CD4-positive, alpha-beta T cell treated with Interleukin-2 at 100 ng/mL for 4 hours (primary cell): ENCODE measurements at places on chromosomes 5 and 9.

- no peak for DNase-seq
These were observed 259.8 kb upstream of the ADAMTS16 start for GRCh38 chr5:4880304-4880741.

DNA sequence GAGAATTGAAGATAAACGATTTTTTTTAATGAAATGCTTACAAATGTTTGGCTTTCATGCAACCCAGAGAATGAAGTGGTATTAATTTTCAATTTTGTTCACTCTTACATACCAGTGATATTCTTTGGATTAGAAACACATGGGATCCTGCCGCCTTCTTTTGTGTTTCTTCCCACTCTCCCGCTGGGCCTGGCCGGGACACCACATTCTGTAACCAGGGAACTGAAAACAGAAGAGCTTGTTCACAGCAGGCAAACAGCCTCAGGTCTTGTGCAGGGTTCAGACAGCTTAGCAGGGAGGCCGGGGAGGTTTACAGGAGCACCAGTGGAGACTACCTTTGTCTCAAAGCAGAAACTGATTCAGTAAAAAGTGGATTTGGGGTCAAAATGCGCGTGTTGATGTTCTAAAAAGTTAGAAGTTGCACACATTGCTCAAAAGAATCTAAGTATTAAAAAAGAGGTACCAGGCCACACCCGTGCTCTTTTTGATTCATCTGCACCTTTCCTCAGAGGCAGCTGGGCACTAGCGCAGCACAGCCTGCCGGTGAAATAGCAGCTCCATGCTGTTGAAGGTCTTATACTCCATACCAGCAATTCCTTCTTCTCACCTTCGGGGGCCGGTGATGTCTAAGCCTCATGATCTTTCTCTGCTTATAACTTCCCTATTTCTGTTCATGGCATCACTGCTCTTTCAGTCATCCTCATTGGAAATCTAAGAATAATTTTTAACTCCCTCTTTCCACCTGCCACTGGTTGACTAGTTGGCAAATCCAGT, 67.1 kb downstream of the GRAMD2B start:
- DNase-seq = no peak

DNA sequence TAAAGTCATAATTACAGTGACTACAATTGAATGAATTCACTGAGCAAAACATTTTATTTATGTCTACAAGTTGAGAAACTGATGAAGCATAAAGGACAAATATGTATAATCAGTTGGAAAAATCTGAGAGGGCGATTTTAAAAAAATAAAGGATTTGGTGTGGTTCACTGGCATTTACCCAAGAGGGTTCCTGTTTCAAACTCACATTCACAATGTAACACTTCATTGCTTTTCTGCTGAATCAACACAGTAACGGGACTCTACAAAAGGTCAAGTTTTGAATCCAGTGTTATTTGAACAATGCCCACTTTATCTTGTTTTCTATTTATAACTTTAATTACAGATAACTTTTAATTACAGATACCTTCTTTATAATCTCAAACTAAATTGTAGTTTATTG, 138.6 kb downstream of the NUDT12 start:
- no peak for DNase-seq

- DNase-seq = no peak
These were observed 17.1 kb upstream of the ANXA6 start for GRCh38 chr5:151174612-151175101.

- DNase-seq = no peak
These were observed 126.1 kb upstream of the WWC1 start for GRCh38 chr5:168165221-168165914.

DNA sequence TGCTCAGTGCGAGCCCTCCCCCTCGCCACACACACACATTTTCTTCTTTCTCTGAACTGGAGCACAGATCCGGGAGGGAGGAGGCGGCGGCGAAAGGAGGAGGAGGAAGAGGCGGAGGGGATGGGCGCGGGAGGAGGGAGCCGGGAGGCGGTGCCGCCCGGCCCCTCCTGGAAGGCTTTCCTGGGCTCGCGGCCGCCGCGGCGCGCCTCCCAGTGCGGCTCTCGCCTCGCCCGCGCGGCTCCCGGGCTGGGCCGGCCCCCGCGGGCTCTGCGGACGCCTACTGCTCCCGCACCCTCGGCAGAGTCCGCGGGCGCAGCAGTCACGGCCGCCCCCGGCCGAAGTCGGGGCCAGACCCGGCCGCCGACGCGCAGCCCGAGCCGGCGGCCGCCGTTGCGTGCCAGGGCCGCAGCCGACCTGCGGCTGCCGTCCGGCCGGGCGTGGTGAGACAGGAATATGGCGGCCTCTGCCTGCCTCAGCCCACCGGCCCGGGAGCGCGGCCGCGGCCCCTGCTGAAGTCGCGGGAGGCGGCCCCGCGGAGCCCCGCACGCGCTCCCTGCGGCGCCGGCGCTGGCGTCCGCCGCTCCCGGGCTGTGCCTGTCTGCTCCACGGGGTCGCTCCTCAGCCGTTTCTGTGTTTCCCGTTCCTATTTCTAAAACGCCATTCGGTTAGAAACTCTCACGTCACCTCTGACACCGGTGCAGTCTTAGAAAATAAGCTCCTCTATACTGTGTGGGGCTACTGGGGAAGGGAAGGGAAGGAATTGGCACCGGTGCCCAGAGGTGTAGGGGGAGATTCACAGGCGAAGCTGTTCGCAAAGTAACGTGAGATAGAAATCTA, 500 bp upstream of the GNAQ start:
- peak; percentile 80 for DNase-seq

DNA sequence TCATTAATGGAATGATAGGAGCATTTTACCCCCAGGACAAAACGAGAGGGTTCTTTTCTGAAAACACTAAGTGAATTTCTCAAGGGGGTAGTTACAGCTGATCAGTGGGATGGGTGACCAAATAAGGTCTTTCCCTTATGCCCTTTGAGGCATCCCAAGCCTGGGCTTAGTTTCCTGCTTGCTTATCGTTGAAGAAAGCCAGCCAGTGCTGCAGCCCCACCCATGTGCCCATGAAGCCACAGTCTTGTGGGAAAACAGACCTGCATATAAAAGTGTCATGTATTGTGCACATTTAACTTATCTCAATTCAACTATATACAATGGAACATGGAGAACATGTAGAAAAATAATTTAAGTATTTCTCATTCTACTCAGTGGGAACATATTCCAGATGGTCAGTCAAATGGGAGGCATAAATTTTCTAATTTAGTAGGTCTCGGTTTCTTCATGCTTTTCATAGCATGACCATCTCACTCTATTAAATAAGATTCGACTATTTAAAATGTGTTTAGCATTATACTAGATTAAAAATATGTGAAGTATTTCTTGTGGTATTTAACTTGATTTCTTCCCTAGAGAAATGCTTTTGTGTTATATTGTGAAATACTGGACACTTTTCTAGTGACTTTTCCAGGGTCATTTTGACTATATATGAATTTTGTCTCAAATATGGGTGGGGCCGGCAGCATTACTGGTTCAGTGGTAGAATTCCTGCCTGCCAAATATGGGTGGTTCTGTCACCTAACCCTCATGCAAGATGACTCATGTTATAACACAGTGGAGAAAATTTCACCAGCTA, 189.7 kb upstream of the SGCD start:
- no peak for DNase-seq

DNA sequence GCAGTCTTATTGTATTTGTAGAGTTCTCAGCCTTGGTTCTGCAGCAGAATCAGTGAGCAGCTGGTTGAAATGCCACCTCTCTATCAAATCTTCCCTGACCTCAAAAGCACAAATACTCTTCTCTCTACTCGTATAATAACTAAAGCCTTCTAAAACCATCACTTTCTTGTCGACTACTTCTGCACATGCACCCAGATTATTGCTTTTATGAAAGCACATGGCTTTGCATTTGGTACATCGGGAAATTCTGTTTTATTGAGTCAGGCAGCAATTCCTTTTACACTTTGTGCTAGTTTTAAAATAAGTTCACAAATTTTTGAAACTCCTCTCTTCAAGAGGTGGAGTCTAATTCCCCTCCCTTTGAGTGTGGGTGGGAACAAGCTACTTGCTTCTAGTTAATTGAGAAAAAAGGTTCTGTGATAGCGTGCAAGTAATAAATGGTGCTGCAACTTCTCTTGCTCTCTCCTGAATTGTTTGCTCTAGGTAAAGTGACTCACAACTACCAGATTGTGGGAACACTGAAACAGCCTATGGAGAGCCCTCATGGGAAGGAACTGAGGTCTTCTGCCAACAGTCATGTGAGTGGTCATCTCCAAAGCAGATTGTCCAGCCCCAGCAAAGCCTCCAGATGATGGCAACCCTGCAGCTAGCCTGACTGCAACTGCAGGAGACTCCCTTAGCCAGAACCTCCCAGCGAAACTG, 66.0 kb upstream of the TAF1L start:
- DNase-seq = no peak

GRCh38 chr5:168813184-168813968, 234.2 kb upstream of the PANK3 start:
- no peak for DNase-seq

GRCh38 chr9:130220352-130220751, 45.2 kb upstream of the HMCN2 start:
- DNase-seq = no peak

- peak; percentile 12 for DNase-seq
These were observed 267.2 kb downstream of the RAB3C start for GRCh38 chr5:58849921-58850667.

DNA sequence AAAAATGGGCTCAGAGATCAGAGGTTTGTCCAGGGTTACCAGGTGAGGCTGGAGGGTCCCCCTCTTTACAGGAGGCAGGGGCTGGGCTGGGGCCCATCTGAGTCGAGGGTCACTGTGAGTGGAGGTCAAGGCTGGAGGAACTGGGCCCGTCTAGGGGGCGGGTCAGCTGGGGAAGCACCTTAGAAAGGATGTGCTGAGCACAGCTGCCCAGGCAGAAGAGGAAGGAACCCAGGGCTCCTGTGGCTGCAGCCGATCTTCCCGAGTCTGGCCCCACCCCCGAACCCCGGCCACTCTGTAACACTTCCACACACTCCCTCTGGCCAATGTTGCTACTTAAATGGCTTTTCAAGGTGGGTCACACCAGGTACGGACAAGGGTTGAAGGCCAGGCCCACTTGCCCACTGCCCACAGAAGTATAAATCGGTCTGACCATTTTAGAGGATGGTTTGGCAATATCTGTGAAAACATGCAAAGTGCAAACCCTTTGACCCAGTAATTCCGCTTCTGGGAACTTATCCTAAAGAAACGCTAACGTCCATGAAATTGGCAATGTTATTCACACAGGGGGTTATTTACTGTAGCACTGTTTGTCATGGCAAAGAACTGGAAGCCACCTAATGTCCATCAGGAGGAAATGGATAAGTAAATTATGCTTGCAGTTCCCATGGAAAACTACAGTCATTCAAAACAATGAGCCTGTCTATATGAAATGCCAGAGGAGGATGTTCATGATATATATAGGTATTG, 30.5 kb upstream of the EEIG1 start:
- DNase-seq = no peak

- no peak for DNase-seq
These were observed 52.3 kb downstream of the SLF1 start for GRCh38 chr5:94670726-94671125.

GRCh38 chr9:94900222-94901018, 173.9 kb downstream of the AOPEP start:
- no peak for DNase-seq

GRCh38 chr5:76670508-76670907, 45.4 kb upstream of the F2R start:
- no peak for DNase-seq

DNA sequence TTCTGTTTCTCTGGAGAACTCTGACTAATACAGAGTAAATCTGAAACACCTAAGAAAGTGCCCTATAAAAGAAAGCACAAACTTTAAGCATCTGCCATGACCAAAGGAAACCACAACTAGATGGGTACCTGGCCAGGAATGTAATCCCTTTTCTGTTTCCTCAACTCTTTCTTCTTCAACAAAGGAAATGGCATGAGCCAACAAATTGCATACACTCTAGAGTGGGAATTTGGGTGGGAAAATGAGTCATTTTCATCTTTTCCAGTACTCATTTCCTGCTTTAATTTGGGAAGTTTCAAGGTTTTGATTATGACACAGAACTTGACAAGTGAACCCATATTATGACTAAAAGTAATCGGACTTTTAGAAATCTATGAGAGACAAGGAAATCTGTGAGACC, 349.2 kb upstream of the RORB start:
- no peak for DNase-seq

DNA sequence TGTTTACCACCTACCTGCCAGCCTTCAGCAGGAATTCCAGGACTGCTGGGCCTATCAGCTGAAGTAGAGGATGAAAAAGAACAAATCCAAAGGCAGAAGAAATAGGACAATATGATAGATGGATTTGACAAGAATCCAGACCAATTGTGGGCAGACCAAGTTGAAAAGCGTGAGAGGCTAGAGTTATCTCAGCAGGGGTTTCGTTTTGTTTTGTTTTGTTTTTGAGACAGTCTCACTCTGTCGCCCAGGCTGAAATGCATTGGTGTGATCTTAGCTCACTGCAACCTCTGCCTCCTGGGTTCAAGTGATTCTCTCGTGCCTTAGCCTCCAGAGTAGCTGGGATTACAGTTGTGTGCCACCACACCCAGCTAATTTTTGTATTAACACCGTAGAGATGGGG, 113.2 kb downstream of the PALM2AKAP2 start:
- no peak for DNase-seq

GRCh38 chr9:137917116-137917515, 39.5 kb downstream of the CACNA1B start:
- no peak for DNase-seq

- no peak for DNase-seq
These were observed 5.2 kb downstream of the LRRTM2 start for GRCh38 chr5:138869763-138870500.

- DNase-seq = no peak
These were observed 60.4 kb downstream of the PSAT1 start for GRCh38 chr9:78357165-78357873.

DNA sequence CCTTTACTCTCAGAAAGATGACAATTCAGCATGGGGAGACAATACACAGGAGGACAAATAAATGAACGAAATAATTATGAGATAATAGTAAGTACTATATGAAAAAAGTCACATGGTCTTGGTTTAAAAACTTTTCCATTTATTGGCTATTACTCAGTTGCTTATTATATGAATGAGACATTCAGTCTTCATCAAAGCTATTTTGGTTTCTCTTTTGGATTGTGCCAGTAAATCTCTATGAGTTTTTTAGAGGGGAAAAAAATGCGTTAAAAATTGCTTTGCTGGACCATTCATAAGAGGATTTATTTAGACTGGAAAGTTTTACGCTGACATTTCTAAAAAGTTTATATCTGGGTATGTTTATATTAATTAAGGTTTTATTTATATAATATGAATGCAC, 137.7 kb downstream of the AOPEP start:
- DNase-seq = no peak
